ENCODE measurements at places on chromosomes 13 and 19.

DNA sequence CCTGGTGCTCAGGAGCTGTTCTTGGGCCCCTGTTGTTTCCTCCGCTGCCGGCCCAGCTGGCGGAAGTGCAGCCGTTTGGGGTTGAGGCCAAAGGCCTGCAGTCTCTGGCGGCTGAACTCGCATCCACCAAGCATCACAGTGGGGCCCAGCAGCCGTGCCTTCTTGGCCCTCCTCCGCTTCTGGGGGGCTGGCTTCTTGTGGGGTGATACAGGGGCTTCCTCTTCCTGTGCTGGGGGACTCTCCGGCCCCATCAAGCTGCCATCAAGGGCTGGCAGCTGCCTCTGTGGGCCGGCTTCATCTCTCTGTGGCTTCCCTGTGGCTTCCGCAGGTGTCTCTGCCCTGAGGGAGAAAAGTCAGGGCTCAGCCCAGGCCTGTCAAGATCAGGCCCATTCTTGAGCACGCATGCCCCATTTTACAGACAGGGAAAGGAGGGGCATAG lies 10.3 kb downstream of the ATG4D start:
- no peak for DNase-seq

DNA sequence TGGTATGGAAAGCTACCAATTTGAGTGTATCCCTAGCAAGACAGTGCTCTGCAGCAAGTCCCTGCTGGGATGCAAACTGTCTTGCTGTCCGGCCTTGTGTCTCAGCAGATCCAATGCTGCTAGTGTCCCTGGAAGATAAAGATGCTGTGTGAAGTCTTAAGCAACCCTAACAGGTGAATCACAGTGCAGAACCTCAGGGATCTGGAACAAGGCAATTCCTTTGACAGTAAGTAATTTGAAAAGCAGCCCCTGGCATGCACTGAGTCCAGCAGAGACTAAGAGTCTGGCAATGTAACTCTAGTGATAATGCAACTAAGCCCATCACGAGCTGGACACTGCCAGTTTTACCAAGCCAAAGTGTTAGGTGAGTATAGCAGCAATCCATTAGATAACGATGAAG lies 1.7 kb upstream of the UCHL3 start:
- no peak for DNase-seq

DNA sequence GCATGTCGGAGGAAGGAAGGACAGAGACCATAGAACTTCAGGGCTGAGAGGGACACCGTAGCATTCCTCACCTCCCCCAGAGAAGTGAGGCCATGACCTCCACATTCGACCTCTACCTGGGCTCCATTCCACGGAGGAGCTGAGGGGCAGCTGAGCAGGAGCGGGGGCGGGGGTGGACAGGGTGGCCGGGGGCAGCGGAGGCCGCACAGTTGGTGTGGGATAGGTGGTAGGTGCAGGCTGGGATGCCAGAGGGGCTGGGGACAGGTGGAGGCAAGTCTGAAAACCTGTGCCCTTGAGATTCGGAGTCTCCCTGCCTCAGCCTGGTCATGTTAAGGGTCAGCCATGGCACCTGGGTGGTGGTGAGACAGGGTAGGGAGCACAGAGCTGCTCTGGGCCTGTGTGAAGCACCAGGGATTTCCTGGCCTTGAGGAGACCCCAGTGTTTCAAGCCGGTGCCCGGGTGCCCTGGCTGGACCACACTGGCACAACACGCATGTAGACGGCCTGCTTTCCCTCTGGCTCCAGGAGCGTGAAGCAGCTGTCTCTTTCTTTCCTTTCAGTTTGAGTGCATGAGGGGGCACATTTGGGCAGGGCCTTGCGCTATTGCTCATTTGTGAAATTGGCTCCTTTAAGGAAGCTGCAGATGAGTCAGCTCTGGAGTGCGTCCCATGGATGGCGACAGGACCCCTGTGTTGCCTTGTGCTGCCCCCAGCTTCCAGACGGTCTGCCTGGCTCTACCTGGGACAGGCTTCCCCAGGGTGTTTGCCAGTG lies 51.8 kb downstream of the TSSK6 start:
- no peak for DNase-seq

- no peak for DNase-seq
These were observed 643.9 kb upstream of the SGCG start for GRCh38 chr13:22536851-22537250.

DNA sequence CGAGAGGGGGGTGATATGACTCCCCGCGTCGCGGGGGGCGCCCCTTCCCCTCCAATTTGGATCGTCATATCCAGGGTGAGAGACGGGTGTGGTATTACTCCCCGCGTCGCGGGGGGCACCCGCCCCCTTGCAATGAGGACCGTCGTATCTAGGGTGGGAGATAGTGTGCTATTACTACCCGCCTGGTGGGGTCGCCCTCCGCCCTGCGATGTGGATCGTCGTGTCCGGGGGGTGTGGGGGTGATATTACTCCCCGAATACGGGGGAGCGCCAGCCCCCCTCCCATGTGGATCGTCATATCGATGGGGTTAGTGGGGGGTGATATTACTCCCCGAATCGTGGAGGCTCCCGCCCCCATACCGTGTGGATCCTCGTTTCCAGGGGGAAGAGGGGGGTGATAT lies 29.2 kb upstream of the RGCC start:
- peak; percentile 28 for DNase-seq

DNA sequence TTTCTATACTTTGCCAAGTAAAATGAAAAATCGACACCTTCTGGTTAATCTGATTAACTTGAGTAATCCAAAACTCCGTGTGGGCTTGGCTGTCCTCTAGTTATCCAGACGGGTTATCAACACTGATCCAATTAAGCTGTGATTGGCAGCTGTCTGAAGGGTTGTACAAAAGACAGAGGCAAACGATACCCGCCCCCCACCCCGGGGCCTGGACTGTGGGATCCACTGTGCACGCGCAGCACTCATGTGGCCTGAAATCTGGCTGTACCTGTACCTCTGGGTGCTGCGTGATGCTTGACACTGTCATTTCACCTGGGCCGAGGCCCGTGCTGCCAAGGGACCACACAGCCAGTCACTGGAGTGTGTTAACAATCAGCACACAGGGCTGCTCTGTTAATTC lies 53.5 kb downstream of the COL4A2 start:
- DNase-seq: no peak

DNA sequence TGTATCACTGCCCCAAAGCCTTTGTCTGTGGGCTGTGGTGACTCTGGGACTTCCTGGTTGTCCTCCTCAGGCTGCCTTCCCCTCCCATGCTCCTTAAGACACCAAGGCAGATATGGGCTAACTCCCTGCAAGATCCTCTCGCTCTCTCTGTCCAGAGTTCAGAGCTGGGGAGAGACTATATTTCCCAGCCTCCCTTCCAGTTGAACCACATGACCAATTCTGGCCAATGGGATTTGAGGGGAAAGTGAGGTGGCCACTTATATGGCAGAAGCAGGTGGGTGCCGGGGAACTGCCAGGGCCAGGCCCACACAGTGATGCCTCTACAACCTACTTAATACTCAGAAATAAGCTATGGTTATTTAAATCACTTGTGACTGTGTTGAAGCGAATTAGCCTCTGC lies 16.2 kb upstream of the ANGPTL8 start:
- DNase-seq: no peak
